GM12878 (cell line): ENCODE measurements at places on chromosomes 7 and 10. TPM values are rescaled to one million over a fixed set of nuclear protein-coding genes. Genes with fewer than 3 reads are reported as not detected.
A peak's percentile ranks its signal among the peaks of the same experiment; 100 is the strongest.

The GDF10 gene
- total RNA-seq, result not detected in 2 replicates

The COBL gene
- 0.03 and 0.21 TPM in 2 replicates for total RNA-seq

The PRF1 gene
- total RNA-seq, result 1.5 and 1.8 TPM in 2 replicates

The MARCHF5 gene
- 30.7 and 33.7 TPM in 2 replicates for total RNA-seq

DNA sequence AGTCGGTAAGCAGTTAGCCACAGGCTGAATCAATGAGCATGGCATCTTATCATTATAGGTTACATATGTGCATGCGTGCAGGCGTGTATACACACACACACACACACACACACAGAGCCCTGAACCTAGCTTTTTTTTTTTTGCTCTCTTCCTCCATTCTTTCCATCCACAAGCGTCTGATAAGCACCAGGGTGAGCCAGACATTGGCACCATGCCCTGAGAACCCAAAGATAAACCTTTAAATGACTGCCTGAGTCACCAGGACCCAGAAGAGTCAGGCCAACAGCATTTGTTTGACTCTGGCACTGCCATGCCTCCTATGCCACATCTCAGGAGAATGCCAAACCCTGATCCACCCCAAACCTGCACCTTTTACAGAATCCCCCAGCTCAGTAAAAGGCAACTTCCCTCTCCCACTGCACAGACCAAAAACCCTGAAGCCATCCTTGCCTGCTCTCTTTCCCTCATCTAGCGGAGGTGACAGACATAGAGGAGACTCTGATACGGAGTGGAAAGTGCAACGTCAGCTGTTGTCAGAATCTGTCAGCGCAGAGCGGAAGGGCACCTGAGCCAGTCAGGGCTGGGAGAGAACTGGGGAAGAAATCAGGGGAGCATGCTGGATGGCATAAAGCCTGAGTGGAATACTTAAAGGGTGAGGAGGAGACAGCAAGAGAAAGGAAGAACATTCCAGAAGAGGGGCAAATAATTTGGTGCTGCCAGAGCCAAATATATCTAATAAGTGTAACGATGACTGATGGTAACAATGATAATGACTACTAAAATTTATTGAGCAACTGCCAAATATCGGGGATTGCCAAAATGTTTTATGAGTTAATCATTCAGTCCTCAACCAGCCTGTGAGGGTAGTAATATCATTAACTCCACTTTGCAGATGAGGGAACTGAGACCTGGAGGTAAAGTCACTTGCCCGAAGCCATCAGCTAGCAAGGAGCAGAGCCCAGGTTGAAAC is 3.2 kb downstream of the PARP12 start:
- no peak overlapping the region for H3K27ac ChIP-seq
- peak overlapping the region; percentile 74; the same call in 1 of the 2 replicates for H3K4me3 ChIP-seq
- peaks cover 15% of the 10 kb centered on the region for H3K4me1 ChIP-seq
- H3K27me3 ChIP-seq, result no peaks in the 10 kb centered on the region

DNA sequence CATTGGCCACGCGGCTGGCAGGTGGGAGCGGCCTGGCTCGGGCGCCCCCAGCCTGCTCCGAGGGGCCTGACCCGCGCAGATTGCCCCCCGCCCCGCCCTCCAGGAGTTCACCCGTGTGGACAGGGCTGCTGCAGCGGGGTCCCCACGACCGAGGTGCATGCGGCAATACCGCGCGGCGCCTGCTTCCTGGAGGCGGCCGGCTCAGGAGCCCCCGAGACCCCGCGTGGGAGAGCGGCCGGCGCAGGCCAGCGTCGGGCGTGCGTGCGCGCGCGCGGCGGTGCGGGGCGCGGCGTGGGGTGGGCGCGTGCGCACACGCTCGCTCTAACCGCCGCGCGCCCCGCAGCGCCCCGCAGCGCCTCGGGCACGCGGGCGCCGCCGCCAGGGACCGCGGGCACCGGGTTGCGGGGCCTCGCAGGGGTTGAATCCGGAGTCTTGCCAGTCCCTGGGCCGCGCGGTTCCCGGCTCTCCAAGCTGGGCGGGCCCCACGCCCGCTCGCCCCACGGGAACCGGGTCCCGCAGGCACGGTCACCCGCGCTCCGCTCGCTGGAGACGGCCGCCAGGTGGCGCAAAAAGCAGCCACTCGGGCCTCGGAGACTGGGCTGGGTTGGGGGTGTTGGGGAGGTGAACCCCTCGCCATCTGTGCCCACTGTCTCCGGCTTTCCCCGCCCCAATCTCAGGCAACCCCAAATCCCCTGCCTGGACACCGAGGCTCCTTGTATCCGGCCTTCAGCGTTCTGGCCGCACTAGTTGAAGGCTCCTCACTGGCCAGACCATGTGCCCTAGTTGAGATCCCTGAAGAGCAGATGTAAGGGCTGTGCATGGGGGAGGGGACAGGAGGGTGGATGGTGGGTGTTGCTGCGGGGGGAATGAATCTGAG is 1.3 kb upstream of the ACHE start:
- no peaks in the 10 kb centered on the region for H3K36me3 ChIP-seq
- no peak for DNase-seq
- H3K27me3 ChIP-seq, result peaks cover 7% of the 10 kb centered on the region
- peaks cover 7% of the 10 kb centered on the region for H3K4me1 ChIP-seq

GRCh38 chr7:92397542-92397941 is 49.7 kb upstream of the GATAD1 start:
- H3K4me1 ChIP-seq, result no peaks in the 10 kb centered on the region
- H3K27me3 ChIP-seq, result no peaks in the 10 kb centered on the region
- no peaks in the 10 kb centered on the region; the same call in 1 of the 2 replicates for H3K36me3 ChIP-seq
- no peak overlapping the region for H3K27ac ChIP-seq

GRCh38 chr7:120856621-120857352 is 1.2 kb downstream of the TSPAN12 start:
- peak overlapping the region; percentile 66 for H3K4me3 ChIP-seq
- peak; percentile 73 for DNase-seq
- H3K4me1 ChIP-seq, result no peaks in the 10 kb centered on the region
- H3K27me3 ChIP-seq, result peaks cover 4% of the 10 kb centered on the region; the same call in 1 of the 2 replicates

- H3K4me3 ChIP-seq, result no peak overlapping the region
- no peaks in the 10 kb centered on the region for H3K4me1 ChIP-seq
- H3K36me3 ChIP-seq, result no peaks in the 10 kb centered on the region
Observed at GRCh38 chr7:123057911-123058310, 62.4 kb upstream of the TAS2R16 start.

DNA sequence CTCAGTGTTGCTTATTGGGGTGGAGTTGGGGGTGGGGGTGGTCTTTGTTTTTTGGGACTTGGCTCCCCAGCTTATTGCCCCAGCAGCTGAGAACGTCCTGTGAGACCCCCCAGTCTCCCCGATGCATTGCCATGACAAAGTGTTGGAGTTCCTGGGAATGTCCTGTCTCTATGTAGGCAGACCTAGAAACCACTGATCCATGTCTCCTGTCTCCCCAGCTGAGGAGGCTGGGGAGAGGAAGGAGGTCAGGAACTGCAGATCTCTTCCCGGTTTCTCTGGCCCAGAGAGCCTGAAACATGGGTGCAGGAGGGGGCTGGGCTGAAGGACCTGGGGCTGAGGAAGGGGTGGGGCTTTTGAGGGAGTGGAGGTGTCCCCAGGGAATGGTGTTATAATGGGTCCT is 80.2 kb upstream of the GTF2IRD1 start:
- no peak overlapping the region for H3K4me3 ChIP-seq
- H3K4me1 ChIP-seq, result no peaks in the 10 kb centered on the region; the same call in 1 of the 2 replicates
- peaks cover 6% of the 10 kb centered on the region; the same call in 1 of the 2 replicates for H3K36me3 ChIP-seq
- no peak overlapping the region for H3K27ac ChIP-seq

GRCh38 chr10:89342206-89342958 is 14.6 kb downstream of the IFIT3 start:
- DNase-seq, result no peak
- no peak overlapping the region for H3K27ac ChIP-seq
- H3K27me3 ChIP-seq, result no peaks in the 10 kb centered on the region
- peaks cover 5% of the 10 kb centered on the region for H3K4me1 ChIP-seq
- peaks cover 6% of the 10 kb centered on the region for H3K36me3 ChIP-seq

GRCh38 chr7:129832701-129833227 is 120.0 kb downstream of the UBE2H start:
- no peak overlapping the region for H3K27ac ChIP-seq
- peaks cover 8% of the 10 kb centered on the region for H3K36me3 ChIP-seq
- no peaks in the 10 kb centered on the region for H3K4me1 ChIP-seq
- H3K4me3 ChIP-seq, result no peak overlapping the region

GRCh38 chr7:112453505-112454171 is 3.4 kb downstream of the IFRD1 start:
- peak overlapping the region; percentile 95; the same call in 1 of the 2 replicates for H3K4me3 ChIP-seq
- no peak for DNase-seq
- no peak overlapping the region for H3K27ac ChIP-seq
- H3K27me3 ChIP-seq, result no peaks in the 10 kb centered on the region

DNA sequence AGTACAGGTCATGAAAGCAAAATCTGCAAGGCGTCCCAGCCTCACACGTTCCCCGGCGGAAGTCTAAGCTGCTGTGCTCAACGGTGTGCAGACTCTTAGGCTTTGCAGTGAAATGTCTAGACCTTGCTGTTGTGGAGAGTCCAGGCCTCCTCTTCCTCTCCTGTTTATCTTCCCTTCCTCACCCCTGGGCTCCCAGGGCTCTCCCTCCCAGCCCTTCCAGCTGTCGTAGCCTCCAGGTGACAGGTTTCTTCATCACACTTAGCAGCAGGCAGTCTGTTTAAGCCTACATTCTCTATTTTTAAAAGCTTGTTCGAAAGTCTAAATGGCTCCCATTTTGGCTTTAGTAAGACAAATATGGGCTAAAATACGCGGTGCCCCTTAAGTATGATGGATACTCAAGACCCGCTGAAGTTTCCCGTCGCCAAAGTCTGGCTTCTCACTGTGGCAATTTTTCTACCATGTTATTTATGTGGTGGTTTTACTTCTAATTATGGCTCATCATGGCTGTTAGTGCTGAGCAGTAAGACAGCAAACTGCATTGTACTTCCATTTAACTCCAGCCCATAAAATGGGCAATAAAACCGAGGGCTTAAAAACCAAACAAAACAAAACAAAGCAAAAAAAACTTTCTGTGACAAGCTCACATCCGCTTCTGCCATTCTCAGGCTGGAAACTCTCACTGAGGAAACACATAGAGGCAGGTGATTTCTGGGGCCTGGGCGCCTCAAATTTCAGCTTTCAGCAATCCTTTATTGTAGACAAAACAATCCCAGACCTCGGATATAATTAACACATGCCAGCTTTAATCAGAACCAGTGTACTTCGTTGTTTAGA is 243.2 kb downstream of the SNX10 start:
- H3K36me3 ChIP-seq, result no peaks in the 10 kb centered on the region
- no peaks in the 10 kb centered on the region for H3K4me1 ChIP-seq
- peaks cover 4% of the 10 kb centered on the region; the same call in 1 of the 2 replicates for H3K27me3 ChIP-seq
- H3K27ac ChIP-seq, result no peak overlapping the region
- no peak overlapping the region for H3K4me3 ChIP-seq
